ENCODE measurements at places on chromosomes 7 and 10.

GRCh38 chr7:57482-58255, 134.7 kb upstream of the FAM20C start:
- no peak for DNase-seq

DNA sequence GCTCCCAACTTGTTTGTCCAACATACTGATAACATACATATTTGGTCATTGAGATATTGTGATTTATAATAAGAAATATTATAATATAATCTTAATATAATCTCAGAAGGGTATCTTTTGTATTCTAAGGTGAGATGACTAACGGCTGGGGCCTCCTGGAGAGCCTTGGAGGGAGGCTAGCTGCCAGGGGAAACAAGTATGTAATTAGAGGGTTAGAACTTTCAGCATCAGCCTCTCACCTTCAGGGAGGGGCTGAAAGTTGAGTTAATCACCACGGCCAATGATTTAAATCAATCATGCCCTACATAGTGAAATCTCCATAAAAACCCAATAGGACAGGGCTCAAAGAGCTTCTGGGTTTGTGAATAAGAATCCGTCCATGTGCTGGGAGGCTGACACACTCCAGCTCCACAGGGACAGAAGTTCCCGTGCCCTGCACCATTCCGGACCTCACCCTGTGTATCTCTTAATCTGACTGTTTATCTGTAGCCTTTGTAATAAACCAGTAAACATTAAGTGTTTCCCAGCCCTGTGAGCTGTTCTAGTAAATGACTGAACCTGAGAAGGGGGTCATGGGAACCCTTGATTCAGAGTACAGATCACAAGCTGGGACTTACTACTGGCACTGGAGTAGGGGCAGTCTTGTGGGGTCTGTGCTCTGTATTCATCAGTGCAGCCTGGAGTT, 86.3 kb upstream of the STEAP1B start:
- no peak for DNase-seq

- no peak for DNase-seq
Measured at GRCh38 chr10:110845756-110846620, 25.7 kb upstream of the PDCD4 start.

DNA sequence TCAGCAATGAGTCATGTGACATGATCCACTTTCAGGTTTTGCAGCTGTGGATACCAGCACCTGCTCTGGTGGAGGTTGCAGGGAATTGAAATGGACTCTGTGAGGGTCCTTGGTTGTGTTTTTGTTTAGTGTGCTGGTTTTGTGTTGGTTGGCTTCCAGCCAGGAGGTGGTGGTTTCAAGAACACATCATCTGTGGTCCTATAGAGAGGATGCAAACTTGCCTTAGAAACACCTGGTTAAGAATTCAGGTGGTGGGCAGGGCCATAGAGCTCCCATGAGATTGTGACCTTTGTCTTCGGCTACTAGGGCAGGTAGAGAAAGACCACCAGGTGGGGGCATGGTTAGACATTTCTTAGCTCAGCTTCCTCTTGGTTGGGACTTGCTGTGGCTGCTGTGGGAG, 59.2 kb upstream of the CYP2C9 start:
- DNase-seq = no peak

- no peak for DNase-seq
Measured at GRCh38 chr10:28869606-28870201, 192.4 kb downstream of the BAMBI start.

- no peak for DNase-seq
Measured at GRCh38 chr10:128549101-128549608, 422.9 kb upstream of the MKI67 start.

DNA sequence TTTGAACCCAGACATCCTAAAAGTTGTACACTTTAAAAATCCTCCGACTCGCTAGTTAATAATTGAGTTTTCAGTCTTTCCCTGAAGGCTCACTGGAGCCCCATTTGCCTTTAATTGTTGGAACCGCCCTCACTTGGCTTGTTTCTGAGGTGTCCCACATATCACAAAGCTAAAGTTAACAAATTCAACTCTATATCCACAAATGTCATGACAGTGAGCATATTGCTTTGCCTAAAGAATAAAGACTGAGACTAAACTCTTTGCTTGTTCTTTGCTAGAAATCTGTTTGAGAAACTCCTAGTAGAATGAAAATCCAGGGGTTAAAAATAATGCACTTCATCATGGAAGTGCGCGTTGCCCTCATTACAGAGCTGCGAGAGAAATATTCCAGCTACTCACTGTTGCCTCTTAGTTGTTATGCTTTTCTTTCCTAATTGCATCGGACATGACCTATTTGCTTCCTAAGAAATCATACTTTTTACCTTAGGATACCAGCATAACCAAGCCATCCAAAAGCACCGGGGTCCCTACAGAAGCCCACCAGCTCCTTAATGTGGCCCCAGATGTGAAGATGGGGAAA, 752 bp downstream of the THSD7A start:
- no peak for DNase-seq

DNA sequence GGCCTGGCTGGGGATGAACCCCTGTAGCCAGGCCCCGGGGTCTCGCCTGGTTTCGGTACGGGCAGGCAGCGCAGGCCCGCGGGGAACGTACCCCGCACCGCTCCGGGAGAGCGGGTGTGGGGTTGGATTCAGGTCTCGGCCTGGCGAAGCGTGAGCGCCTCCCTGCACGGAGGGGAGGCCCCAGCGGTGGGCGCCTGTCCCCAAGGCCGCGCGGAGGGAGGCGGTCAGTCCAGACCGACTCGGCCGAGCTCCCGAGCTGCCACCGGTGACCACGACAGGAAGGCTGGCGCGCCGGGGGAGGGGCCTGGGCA, 378 bp upstream of the INPP5F start:
- DNase-seq = no peak

- DNase-seq = no peak
Measured at GRCh38 chr7:151243408-151244195, 4.9 kb downstream of the SMARCD3 start.

- no peak for DNase-seq
Measured at GRCh38 chr10:126111516-126111915, 215.2 kb downstream of the FANK1 start.

GRCh38 chr7:44073664-44074348, 8.4 kb upstream of the PGAM2 start:
- DNase-seq = no peak

- DNase-seq = no peak
Measured at GRCh38 chr7:45174328-45174610, 16.7 kb downstream of the RAMP3 start.

GRCh38 chr10:31033147-31033546, 1.5 kb upstream of the ZNF438 start:
- DNase-seq = no peak

DNA sequence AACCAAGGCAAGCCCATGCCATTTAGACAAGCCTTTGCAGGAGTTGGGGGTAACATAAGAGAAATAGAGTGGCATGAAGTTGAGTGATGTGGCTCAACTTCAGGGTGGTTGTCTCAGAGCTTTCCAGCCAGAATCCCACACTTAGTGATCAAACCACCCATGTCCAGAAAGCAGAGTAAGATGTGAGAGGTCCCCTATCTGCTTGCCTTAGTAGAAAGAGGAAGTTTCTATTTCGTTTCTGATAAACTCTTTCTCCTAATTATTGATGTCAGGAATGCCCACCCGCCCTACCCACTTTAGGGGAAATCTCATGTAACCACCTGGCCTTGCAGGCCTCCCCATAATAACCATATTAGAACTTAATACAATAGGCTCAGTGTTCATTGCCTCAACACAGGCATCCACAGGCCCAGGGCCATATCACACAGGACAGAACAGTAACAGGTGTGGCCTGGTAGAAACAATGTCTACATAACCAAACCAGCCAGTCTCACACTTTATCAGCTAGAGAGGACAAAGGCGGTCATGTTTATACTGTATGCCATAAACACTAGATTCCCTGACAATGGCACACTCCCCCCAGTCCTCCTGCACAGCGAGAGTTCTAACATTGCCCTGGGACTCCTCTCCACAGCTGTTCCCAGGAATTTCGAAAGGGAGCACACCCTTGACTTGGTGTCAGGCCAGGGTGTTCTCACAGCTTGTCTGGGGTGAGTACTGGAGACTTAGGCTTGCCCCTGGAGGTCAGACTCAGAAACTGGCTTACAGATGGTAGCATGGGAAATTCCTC, 364.4 kb downstream of the CXCL12 start:
- no peak for DNase-seq

DNA sequence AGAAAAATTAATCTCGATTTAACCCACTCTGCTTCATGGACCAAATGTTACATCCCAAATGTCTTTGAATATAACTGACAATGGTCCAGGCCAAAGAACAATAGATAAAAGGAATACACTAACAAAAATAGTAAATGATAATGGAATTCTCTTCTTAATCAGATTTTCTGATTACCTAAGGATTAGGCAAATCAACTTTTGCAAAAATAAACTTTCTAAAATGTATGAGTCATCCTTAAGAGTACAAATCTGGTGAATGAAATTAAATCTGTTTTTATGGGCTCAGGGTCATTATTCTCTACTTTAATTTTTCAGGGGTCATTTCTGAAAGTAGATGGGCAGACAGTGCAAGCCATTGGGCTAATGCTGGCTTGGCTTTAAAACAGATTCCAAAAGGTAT, 102.1 kb upstream of the FAM13C start:
- no peak for DNase-seq

GRCh38 chr7:149261316-149261828, 624 bp upstream of the ZNF783 start:
- no peak for DNase-seq

GRCh38 chr7:83130623-83131545, 31.8 kb downstream of the PCLO start:
- DNase-seq = no peak

- no peak for DNase-seq
Measured at GRCh38 chr10:32957341-32958084, 517 bp downstream of the ITGB1 start.

DNA sequence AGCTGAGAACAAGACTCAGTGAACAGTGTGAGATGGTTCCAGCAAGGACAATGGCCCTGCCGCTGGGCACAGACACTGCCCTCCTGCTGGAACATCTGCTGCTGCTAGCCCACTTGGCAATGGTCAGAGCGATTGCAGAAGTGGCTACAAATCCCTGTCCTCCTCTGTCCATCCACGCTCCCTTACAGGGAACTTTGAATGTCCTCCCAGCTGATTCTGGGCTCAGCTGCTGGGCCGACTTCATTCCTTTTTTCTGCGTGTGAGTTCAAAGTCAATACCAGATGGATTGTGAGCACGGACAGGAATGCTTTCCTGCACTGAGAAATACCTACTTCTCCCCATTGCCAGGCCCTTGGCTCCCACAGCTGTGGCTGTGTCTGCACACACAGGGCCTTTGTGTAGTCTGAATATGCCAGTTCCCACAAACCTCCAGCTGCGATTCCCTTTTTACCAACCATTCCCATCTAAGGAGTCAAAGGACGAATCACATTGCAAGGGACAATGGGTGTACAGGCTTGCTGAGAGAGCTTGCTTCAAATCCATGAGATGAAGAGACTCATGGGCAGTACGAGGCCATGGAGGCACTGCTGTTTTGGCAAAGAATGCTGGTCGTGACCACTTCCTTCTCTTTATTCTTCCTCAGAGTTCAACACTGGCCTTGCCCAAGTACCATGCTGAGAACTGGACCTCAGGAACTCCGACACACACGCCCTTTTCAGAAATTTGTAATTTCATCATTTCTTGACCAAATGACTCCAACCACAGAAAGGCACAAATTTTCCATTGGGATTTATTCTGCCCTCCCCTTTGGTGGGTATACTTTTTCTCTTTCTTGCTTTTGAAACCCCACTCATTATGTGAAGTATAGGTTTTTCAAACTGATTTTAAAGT, 44.2 kb downstream of the BPGM start:
- no peak for DNase-seq

DNA sequence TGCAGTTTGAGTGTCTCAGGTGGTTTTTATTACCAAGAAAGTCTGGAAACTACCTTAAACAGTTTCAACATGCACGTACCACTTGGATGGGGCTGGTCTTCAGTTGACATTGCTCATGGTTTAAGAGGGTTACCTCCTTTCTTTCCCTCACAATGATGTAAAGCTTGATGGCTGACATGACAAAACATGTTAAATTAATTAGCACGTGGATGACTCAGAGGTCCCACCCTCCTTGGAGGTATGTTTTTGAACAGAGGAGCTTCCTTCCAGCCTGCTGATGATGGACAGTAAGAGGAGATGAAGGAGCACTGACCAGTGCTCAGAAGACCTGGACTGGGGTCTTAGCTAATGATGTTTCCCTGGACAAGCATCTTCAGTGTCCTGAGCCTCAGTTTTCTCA, 322.3 kb upstream of the PODXL start:
- DNase-seq = no peak

DNA sequence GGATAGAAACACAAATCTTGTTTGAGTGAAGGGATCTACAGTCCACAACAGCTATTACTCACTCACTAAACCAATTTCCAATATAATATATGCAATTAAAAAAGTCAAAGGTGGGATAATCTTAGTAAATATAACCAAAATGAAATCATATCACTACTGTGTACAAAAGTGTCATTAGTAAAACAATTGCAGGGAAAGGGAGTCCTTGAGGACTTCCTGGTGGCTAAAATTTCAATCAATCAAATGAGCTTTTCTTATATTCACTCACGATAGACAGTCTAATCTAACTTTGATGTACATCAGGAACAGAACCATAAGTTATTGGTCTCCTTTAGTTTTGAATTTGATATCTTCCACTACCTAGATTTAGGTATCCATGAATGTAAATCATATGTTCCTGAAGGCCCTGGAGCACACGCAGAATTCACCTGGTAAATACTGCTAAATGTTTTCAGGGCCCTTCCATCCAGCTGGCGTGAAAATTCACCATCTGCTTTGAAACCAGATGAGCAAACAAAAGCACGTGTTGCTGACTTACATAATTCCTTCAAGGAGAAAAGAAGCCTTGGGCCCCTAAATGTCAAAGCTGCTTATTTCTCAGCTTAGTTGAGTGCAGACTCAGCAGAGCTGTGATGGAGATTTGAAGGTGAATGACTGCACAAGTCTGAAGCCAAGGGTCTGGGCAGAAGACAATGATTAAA, 159.3 kb upstream of the TMEM196 start:
- no peak for DNase-seq

DNA sequence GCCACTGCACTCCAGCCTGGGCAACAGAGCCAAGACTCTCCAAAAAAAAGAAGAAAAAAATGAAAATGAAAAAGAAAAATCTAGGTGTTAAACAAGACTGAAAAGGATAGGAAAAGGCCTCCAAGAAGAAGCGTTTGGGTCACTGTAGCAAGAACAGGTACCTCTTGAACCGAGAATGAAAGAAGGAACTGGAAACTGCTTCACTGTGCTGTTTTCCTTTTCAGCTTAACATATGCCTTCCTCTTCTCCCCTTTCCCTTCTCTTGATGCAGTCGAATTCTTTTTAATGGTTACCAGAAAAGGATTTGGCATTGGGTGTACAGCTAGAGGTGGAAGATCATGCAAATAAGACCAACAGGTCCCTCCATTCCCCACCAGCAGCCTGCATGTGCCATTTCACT, 28.1 kb downstream of the LRRC4 start:
- no peak for DNase-seq

GRCh38 chr7:114468844-114469243, 54.2 kb downstream of the FOXP2 start:
- DNase-seq = no peak

GRCh38 chr7:46881507-46882127, 700.3 kb downstream of the TNS3 start:
- no peak for DNase-seq
